ENCODE measurements at places on chromosomes 7 and 10.

DNA sequence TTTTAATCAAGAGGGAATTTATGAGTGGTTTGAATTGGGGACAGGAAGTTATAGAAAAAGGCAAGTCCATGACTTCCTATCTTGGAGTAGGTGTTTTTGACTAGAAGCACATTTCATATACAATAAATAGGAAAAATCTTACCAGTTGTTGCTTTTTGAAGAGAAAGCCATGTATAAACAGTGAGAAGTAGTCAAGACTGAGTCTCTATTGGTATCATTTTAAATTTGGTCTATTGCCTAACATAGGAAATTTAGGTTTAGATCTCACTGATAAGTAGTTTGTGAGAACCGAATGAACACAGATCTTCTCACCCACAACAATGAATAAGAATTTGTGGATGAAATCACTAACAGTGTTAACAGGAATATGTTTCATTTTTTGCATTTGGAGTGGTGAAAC is 387.2 kb downstream of the BBS9 start:
- DNase-seq = no peak

DNA sequence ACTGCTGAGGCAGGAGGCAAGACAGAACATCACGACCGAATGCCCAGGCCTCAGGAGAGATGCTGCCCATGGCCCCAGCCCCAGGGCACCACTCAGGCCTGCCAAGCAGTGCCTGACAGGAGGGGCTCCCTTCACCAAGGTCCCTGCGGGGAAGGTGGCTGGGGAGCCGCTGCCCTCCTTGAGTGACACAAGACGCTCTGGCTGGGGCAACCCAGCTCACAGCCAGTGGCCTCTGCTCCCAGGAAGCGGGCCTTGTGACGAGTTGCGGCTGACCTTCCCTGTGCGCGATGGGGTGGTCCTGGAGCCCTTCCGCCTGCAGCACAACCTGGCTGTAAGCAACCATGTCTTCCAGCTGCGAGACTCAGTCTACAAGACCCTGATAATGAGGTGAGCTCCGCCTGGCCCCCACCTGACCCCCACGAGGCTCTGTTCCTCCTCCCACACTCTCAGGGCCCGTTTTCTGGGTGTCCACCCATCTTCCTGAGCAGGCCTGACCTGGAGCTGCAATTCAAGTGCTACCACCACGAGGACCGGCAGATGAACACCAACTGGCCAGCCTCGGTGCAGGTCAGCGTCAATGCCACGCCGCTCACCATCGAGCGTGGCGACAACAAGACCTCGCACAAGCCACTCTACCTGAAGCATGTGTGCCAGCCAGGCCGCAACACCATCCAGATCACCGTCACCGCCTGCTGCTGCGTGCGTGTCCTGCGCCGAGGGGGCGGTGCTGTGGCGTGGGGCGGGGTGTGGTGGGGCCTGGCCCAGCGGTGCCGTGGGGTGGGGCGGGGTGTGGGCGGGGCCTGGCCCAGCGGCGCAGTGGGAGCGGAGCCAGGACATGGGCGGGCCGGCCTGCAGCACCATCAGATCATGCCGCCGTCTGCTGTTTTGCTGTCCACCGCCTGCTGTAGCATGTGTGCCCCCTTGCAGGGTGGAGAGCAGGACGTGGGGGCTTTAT is 12.8 kb downstream of the ZMIZ2 start:
- no peak for DNase-seq

DNA sequence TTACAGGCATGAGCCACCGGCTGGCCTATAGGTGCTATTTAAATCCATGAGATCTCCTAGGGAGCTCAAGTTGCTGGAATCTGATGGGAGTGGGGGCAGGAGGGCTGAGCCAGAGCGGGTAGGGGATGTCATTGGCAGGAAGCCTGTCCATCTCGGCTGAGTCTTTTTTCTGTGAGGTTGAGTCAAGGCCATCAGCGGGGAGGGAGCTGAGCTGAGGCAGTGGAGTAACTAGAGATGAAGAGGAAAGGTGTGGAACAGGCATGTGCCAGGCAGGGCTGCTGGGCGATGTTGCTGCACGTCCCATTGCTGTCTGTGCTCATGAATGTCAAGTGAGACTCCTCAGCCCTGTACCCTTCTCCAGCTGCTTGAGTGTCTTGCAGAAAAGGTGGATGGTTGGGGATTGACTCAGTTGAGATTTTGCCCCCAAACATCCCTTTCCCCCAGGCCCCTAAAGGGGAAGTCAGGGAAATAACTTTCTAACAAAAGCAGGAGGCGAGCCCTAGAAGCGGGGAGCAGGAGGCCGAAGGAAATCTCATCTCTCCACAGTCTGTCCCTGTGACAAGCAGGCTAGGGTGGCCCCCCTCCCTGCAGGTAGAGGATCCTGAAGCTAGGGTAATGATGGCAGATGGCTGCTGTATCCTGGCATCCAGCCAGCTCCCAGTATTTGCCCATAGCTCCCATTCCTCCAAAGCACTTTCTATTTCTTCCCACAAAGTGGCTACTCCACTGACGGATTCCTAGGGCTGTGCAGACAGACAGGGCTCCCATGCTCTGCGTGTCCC is 5.4 kb downstream of the ATP6V1F start:
- DNase-seq = no peak

DNA sequence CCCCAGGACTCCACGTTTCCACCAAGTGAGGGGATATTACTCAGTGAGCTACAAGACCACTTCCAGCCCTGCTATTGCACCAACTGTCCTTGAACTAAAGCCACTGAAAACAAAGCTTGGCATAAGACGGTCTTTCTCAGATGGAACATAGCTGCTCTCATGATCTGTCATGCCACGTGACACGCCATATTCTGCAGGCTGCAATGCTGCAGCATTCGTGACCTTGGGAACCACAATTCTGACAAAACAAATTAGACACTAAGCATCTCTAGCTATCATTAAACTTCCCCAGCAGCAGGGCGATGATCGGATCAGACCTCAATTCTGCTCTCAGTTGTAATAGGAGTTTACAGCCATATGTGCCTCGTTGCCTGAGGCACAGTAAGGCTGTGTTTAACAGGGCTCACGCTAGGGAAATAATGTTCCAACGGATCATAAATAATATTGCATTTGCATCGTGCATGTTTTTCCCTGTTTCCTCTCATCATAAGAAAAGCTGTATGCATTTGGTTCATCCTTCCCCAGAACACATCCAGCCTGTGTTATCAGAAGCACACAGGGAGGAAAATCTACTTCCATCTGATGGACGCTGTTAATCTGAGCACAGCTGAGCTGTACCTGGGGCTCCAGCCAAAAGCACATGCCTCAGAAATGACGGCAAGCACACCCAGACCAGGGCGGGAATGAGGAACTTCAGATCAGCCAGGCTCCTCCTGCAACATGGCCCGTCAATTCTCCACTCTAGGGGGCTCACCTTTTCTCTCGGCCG is 38.6 kb upstream of the CNPY1 start:
- no peak for DNase-seq

GRCh38 chr7:81929386-81929785 is 159.5 kb upstream of the HGF start:
- no peak for DNase-seq

- no peak for DNase-seq
Measured at GRCh38 chr10:70662362-70663220, 9.7 kb upstream of the ADAMTS14 start.

GRCh38 chr10:85874208-85874607 is 492.4 kb downstream of the GRID1 start:
- DNase-seq = no peak

DNA sequence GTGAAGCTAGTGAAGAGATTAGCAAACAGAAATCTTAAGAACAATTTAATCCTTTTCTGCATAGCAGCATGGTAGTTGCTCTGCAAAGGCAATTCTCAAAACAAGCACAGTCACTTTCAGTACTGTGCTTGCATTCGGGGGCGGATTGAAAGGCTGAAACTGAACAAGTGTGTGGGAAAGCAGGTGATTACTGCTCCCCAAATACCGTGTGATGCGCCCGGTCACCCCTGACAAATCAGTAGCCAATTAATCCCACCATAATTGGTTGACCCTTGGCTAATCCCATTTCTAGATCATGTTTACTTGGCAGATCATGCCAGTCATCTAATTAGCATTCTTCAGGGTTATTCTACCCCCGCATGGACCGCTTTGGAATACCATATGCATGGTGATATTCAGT is 76.5 kb upstream of the ADRB1 start:
- DNase-seq = no peak

GRCh38 chr7:77416621-77417371 is 647 bp upstream of the GSAP start:
- DNase-seq = no peak

DNA sequence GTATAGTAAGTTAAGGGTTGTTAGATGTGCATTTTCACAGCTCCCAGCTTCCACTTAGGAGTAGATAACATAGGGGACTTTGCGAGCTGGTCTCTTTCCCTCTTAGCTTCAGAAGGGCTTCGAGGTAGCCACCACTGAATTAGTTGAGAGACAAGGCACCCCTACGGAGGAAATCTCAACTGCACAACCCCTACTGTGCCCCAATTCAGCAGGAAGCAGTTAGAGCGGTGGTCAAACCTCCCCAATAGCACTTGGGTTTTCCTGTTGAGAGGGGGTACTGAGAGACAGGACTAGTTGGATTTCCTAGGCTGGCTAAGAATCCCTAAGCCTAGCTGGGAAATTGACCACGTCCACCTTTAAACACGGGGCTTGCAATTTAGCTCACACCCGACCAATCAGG is 1.1 kb upstream of the HERPUD2 start:
- peak; percentile 27 for DNase-seq

GRCh38 chr10:101797403-101798059 is 14.3 kb upstream of the NPM3 start:
- DNase-seq = no peak

DNA sequence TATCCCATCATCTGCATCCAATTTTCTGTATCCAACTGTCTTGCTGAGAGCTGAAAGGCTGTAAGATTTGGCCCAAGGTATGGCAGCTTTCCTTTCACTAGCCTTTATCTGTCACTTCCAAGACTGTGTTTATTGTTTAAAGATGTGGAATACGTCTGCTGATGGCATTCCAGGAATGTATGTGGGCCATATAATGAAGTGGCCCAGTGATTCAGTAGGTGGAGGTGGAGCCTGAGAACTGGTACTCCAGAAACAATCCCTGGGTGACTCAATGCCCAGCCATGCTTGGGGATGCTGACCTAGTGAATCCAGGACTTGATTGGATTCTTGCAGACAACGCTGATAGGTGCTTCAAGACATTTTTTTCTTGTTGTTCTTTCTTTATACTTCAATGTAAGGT is 13.5 kb downstream of the NEUROD6 start:
- no peak for DNase-seq

DNA sequence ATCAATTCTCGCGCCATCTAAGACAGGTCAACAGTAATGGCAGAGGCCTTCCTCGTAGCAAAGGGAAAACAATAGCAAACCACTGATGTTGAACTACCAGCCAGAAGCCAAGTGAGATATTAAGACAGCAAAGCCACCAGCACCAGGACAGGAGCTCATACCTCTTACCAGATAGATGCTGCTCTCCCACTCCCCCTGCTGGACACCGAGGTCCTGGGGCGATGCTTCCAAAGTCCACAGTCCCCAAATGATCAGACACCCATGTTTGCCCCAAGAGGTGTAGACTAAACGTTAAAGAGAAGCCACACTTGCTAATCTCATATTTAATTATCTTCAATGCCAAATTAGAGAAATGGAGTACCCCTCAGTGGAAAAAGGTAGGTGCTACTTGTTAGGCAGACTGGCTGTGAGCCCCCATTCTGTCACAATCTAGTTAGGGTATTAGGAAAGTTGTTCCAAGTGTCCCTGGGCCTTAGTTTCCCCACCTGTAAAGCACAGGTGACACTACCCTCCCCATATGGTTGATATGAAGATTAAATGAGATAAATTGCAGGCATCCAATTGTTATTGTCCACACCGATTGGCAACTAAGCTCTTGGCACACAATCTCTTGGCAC is 39.9 kb downstream of the TOMM7 start:
- DNase-seq = peak; percentile 73

DNA sequence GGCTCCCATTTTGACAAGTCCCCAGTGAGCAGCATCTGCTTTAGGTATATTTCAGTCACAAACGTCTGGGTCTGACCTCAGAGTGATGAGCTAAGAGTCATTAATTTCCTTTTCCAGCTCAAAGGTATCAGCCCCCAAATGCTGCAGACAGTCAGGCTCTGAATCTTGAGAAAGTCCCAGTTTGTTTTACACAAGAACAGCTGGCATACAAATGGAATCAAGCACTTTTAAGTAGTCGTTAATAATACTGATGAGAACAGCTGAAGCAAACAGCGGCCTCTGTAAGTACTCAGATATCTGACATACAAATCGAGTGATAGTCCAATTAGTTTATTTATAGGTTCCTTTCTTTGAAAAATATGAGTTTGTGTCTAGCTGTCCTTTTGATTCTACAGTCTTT is 49.4 kb upstream of the MSRB2 start:
- DNase-seq = no peak

DNA sequence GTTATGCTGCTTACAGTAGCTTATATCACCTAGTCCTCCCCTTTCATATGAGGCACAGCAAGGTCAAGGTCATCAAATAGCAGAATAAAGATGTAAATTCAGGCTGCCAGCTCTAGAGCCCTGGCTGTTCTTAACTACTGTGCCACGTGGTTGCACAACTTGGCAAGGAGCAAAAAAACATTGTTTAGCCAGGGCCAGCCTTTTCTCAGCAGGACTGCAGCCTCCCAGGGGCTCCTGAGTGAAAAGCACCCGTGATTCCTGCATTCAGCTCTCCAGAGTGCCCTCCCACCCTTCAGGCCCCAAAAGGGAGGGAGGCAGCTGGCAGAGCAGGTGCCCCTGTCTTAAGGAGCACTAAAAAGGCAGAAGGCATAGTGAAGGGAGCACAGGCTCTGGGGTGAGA is 31.8 kb upstream of the TM9SF3 start:
- DNase-seq = no peak

DNA sequence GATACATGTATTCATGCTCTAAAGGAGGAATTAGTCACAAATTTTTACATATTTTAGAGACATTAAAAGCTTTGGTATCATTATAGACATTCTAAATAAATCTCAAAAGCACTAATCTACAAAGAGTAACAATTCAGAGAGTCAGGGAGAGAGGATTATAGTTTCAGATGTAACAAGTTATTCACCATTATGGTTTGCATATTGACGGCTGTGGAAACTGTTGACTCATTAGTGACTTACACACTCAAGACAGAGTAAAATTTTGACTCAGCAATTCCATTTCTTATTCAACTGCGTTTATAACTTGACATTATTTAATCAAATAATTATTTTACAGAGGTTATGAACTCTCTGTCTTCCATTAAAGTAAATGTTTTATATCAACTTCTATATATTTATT is 95.4 kb upstream of the SEMA3C start:
- DNase-seq = no peak

GRCh38 chr7:77335581-77335980 is 80.6 kb downstream of the GSAP start:
- no peak for DNase-seq

- no peak for DNase-seq
Measured at GRCh38 chr7:73970801-73971229, 57.2 kb upstream of the ELN start.

All from CD4-positive, alpha-beta T cell treated with Interleukin-4 for 1 hour (primary cell).